Activated naive CD4-positive, alpha-beta T cell treated with anti-CD3 and anti-CD28 coated beads for 36 hours (primary cell): ENCODE measurements at places on chromosomes 2 and 18.
A peak's percentile ranks its signal among the peaks of the same experiment; 100 is the strongest.

- H3K27me3 ChIP-seq, result peaks cover 23% of the 10 kb centered on the region
- no peak overlapping the region for H3K4me3 ChIP-seq
- no peaks in the 10 kb centered on the region for H3K36me3 ChIP-seq
- H3K4me1 ChIP-seq, result no peaks in the 10 kb centered on the region
- DNase-seq, result no peak
- H3K27ac ChIP-seq, result no peak overlapping the region
Observed at GRCh38 chr2:178227187-178227586, 32.9 kb downstream of the OSBPL6 start.

DNA sequence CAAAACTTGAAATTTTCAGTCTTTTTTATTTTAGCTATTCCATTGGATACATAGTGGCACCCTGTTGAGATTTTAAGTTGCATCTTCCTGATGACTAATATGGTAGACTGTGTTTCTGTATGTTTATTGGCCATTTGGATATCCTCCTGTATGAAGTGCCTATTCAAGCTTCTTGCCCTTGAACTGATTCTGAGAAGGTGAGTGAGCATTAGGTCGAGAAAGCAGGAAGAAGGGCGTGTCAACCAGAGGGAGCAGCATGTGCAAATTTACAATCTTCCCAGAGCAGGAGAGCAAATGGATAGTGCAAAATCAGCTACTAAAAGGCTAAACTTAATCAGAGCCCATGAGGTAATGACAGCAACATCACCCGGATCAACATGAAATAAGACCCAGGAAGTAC lies 8.6 kb downstream of the INPP1 start:
- H3K4me3 ChIP-seq, result no peak overlapping the region
- DNase-seq, result no peak
- H3K4me1 ChIP-seq, result no peaks in the 10 kb centered on the region
- H3K27me3 ChIP-seq, result no peaks in the 10 kb centered on the region
- H3K27ac ChIP-seq, result no peak overlapping the region
- no peaks in the 10 kb centered on the region for H3K36me3 ChIP-seq

GRCh38 chr2:179932786-179933185 lies 71.4 kb upstream of the ZNF385B start:
- no peak overlapping the region for H3K4me3 ChIP-seq
- no peak overlapping the region for H3K27ac ChIP-seq
- no peaks in the 10 kb centered on the region for H3K27me3 ChIP-seq
- H3K36me3 ChIP-seq, result peaks cover 62% of the 10 kb centered on the region
- H3K4me1 ChIP-seq, result no peaks in the 10 kb centered on the region

DNA sequence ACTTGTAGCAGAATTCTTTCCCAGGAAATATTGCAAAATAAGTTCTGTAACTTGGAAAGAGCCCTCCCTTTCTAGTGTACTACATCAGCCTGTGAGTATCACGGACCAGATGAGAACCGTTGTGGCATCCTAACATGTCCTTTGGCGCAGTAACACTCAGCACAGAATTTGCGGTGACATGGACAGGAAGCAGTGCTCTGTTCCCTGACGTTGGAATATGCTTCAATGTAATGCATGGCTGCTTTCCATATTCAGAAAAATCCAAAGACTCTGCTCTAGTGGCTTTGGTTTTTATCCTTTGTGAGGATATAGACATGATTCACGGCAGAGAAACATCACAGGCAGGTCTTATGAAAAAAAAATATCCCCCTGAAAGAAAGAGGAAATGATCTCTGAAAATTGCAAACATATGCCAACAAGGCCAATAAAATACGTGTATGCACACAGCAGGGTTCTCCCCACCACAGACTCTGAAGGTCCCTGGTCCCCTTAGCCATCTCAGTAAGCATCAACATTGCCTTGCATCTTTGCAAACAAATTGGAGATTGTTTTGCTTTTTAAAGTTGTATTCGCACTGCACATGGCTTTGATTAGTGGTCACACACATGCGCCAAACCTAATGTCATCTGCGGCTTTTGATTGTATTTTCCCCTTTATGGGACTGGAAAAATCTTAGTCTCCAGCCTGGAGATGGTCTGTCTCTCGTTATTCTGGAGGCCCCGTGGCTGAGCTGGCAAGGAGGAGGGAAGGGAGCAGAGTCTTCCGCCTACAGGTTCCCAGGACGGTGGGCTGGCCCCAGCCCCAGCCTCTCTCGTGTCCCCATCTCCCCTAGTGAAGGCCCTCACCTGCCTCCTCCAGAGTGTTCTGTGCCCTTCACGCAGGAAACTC lies 122.9 kb downstream of the COPS8 start:
- no peaks in the 10 kb centered on the region for H3K4me1 ChIP-seq
- peaks cover 4% of the 10 kb centered on the region for H3K27me3 ChIP-seq
- no peak for DNase-seq
- no peaks in the 10 kb centered on the region for H3K36me3 ChIP-seq
- no peak overlapping the region for H3K4me3 ChIP-seq

DNA sequence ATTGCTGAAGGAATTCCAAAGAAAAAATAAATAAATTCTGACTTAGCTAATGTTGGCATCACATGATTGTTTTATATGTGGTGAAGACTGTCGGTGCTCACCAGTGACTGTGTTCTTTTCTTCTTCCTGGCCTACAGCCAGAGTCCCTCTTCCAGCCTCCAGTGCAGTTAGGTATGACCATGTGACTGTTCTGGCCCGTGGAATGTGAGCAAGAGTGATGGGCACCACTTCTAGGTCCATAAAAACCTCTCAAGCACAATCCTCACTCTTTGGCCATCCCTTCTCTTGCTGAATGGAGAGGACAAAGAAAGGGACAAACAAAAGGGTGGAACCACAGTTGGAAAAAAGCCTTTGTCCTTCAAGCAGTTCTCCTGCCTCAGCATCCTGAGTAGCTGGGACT lies 39.0 kb upstream of the BMPR2 start:
- no peak overlapping the region for H3K27ac ChIP-seq
- H3K4me1 ChIP-seq, result no peaks in the 10 kb centered on the region
- no peak for DNase-seq
- no peaks in the 10 kb centered on the region for H3K27me3 ChIP-seq
- no peak overlapping the region for H3K4me3 ChIP-seq

DNA sequence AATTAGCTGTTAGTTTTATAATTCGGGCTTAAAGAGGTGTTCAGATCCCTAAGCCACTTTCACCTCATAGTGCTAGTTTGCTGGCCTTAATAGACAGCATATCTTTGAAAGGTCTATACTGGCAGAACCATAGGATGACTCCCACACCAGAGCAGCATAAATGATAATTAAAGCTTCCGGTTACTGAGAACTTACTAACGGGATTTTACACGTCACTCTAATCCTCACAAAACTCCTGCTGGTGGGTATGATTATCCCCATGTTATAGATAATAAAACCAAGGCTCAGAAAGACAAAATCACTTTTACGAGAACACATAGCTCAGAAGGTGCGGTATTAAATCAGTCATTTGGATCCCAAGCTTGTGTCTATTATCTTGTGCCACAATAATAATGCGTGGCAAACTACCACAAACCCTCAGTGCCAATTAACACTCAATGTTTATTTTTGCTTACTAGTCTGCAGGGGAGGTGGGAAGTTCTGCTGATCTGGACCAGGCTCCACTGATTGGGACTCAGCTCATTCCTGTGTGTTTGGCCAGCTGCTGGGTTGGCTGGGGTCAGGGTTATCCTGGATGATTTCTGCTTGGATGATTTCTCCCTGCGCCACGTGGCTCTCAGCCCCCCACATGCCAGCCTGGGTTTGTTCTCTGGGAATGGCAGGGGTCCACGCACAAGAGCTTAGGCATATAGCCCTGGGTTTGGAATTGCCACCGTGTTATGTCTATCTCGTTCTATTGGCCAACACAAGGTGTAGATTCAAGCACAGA lies 62.3 kb downstream of the TRIB2 start:
- H3K4me3 ChIP-seq, result no peak overlapping the region
- H3K27ac ChIP-seq, result no peak overlapping the region
- no peak for DNase-seq
- no peaks in the 10 kb centered on the region for H3K36me3 ChIP-seq

DNA sequence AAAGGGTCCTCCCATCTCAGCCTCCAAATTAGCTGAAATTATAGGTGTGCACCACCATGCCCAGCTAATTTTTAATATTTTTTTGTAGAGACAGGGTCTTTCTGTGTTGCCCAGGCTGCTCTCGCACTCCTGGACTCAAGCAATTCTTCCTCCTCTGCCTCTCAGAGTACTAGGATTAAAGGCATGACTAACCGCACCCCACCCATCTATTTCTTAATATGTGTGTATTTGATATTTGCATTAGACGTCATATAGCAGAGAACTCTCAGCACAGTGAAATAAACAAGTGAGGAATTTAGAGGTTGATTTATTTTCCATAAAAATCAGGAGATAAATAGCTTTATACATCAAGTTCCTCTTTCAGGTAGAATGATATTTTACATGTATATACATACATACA lies 213.5 kb downstream of the FSIP2 start:
- H3K36me3 ChIP-seq, result peaks cover 2% of the 10 kb centered on the region
- no peak for DNase-seq
- no peaks in the 10 kb centered on the region for H3K4me1 ChIP-seq
- no peak overlapping the region for H3K4me3 ChIP-seq

DNA sequence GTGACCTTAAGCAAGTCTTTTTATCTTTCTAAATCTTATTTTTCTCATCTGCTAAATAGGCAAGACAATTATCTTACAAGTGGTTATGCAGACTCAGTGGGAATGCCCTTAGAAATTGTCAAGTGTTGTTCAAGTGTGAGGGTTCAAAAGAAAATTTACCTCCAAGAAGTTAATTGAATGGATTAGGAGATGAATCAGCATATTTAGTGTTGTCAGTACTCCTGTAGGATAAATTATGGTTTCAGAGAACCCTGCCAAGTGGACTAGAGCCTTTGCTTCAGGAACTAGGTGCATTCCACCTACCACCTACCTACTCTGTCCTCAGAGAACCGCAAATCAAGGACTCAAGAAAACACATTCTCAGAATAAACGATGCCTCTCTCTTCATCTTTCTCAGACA lies 69.8 kb upstream of the KCTD1 start:
- no peaks in the 10 kb centered on the region for H3K36me3 ChIP-seq
- no peak overlapping the region for H3K27ac ChIP-seq
- no peak overlapping the region for H3K4me3 ChIP-seq
- H3K4me1 ChIP-seq, result no peaks in the 10 kb centered on the region
- DNase-seq, result no peak
- peaks cover 5% of the 10 kb centered on the region for H3K27me3 ChIP-seq

- DNase-seq, result no peak
- peaks cover 51% of the 10 kb centered on the region for H3K36me3 ChIP-seq
- H3K4me1 ChIP-seq, result peaks cover 75% of the 10 kb centered on the region
- H3K27me3 ChIP-seq, result no peaks in the 10 kb centered on the region
- peak overlapping the region; percentile 57 for H3K4me3 ChIP-seq
Observed at GRCh38 chr2:224924631-224925030, 117.6 kb downstream of the DOCK10 start.

DNA sequence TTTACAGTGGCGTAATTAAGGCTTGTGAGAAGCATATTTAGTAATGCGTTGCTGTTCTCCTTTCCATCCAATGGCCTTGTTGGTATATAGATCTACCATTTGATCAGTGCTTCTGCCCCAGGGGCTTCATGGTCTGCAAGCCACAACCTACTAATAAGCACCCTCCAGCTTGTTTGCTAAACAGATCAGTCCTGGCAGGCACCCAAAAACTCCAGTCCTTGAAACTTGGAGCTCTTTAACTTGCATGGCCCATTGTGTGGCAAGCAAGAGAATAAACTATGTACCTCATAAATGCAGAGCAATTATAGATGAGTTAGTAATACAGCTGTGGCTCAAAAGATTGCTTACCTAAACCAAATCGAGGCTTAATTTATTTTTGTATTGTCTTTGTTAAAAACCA lies 158.5 kb downstream of the FTCDNL1 start:
- DNase-seq, result no peak
- H3K27ac ChIP-seq, result no peak overlapping the region
- peaks cover 7% of the 10 kb centered on the region for H3K27me3 ChIP-seq
- H3K4me1 ChIP-seq, result no peaks in the 10 kb centered on the region

GRCh38 chr18:52339891-52340371 lies at the start of gene DCC:
TSS of gene DCC (plus strand) at chr18:52340197. CDS start at chr18:52340788, 591 bp downstream.
- peaks cover 3% of the 10 kb centered on the region for H3K36me3 ChIP-seq
- H3K27ac ChIP-seq, result no peak within 1 kb of the TSS
- peaks cover 2% of the 10 kb centered on the region for H3K4me1 ChIP-seq
- H3K27me3 ChIP-seq, result peaks cover 44% of the 10 kb centered on the region
- peak; percentile 12 for DNase-seq
- no peak within 1 kb of the TSS for H3K4me3 ChIP-seq

GRCh38 chr2:105446501-105446900 lies 47.6 kb upstream of the FHL2 start:
- H3K27me3 ChIP-seq, result peaks cover 5% of the 10 kb centered on the region
- no peak overlapping the region for H3K4me3 ChIP-seq
- DNase-seq, result no peak
- H3K4me1 ChIP-seq, result no peaks in the 10 kb centered on the region
- no peak overlapping the region for H3K27ac ChIP-seq

DNA sequence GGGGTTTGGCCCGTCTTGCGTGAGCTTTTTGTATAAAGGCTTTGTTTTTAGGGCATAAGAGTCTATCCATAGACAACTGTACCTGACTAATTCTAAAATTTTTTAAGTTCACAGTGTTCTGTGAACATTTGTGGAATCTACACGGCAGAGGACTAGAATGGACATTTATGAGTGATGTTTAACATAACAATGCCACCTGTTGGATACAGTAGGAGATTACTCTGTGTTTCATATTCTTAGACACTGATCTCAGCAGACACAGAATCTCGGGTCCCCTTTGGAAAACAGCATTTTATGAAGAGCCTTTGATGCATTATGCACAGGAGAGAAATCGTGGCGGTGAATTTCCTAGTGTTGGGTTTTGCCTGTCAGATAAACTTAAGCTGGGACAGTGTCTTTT lies 752.2 kb downstream of the DPP10 start:
- H3K4me1 ChIP-seq, result no peaks in the 10 kb centered on the region
- no peak overlapping the region for H3K27ac ChIP-seq
- H3K36me3 ChIP-seq, result no peaks in the 10 kb centered on the region
- H3K27me3 ChIP-seq, result no peaks in the 10 kb centered on the region
- H3K4me3 ChIP-seq, result no peak overlapping the region

DNA sequence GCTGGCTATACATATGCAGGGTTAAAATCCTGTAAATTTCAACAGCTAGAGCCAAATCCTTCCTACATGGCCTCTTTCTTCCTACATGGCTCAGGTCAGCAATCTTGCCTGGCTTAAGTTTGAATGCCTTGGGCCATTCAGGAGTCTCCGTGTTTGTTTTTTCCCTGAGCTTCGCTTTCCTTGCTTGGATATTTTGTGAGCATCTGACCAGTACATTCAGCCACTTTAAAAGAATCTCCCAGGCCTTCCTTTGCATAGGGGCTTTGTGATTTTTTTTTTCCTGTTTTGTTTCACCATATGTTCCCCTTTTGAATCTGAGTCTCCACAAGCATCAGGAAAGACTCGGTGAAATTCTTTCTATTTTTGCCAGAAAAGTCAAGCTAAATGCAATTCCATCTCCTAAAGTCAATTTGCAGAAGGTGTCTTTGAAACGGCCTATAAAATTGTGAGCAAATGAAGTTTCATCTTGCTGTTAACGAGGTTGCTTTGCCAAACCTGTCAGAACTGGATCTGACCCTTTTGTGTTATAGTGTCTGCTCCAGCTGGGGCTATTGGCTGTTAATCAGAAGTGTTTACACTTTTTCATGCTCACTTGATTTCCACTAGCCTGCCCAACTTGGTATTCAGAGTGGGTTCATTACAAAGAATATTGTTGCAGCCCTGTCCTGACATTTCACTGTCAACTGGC lies 256.9 kb downstream of the DCC start:
- H3K4me3 ChIP-seq, result no peak overlapping the region
- no peak for DNase-seq
- no peaks in the 10 kb centered on the region for H3K27me3 ChIP-seq
- no peaks in the 10 kb centered on the region for H3K36me3 ChIP-seq

- DNase-seq, result no peak
- H3K27ac ChIP-seq, result no peak overlapping the region
- H3K36me3 ChIP-seq, result peaks cover 5% of the 10 kb centered on the region
- H3K27me3 ChIP-seq, result no peaks in the 10 kb centered on the region
Observed at GRCh38 chr2:113974727-113975126, 84.8 kb downstream of the ACTR3 start.
